ENCODE measurements at places on chromosomes 2 and 18.

- no peak for DNase-seq
These were observed 42.0 kb upstream of the TMEM18 start for GRCh38 chr2:719191-719590.

DNA sequence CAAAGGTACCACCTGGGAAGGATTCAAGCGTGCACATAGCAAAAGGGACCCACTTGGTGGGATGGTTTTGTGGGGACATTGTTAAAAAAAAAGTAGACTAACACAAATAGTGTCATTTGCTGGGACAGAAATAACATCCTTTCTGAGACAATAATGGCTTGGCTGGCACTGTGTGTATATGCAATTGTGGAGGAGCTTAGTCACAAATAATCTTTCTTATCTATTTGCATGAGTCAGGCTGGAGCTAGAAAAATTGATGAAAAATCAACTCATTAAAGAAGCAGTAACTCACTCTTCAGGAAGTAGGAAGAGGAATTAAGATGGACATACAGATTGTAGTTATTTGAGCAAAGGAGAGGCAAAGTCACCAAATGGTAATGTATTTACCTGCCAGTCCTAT lies 29.5 kb upstream of the ITGB6 start:
- no peak for DNase-seq

GRCh38 chr2:238423561-238424312 lies 3.0 kb upstream of the ASB1 start:
- DNase-seq = no peak

- no peak for DNase-seq
These were observed 119.0 kb upstream of the KLHL14 start for GRCh38 chr18:32891797-32892196.

- DNase-seq = peak; percentile 97
These were observed 321.5 kb upstream of the NT5C1B start for GRCh38 chr2:18910843-18911242.

- no peak for DNase-seq
These were observed 29.7 kb upstream of the APCDD1 start for GRCh38 chr18:10424585-10425307.
